Progenitor cell of endocrine pancreas (in vitro differentiated cells): ENCODE measurements at places on chromosomes 11 and 22. TPM values are rescaled to one million over a fixed set of nuclear protein-coding genes. Genes with fewer than 3 reads are reported as not detected.

The CCDC15 gene
- total RNA-seq, result 3.8 and 4.0 TPM in 2 replicates

GRCh38 chr22:30234786-30235470, 11.6 kb downstream of the LIF start:
- peaks cover 10% of the 10 kb centered on the region for H3K4me1 ChIP-seq
- H3K27ac ChIP-seq, result peak overlapping the region; percentile 34
- H3K36me3 ChIP-seq, result no peaks in the 10 kb centered on the region
- H3K4me3 ChIP-seq, result no peak overlapping the region
- DNase-seq, result no peak
- peaks cover 18% of the 10 kb centered on the region for H3K27me3 ChIP-seq

GRCh38 chr22:35564975-35565867, 24.6 kb downstream of the RASD2 start:
- DNase-seq, result no peak
- H3K4me3 ChIP-seq, result no peak overlapping the region
- no peak overlapping the region for H3K27ac ChIP-seq
- peaks cover 38% of the 10 kb centered on the region for H3K27me3 ChIP-seq

GRCh38 chr22:29867260-29867659, 15.7 kb upstream of the MTMR3 start:
- H3K27ac ChIP-seq, result no peak overlapping the region
- no peak overlapping the region for H3K4me3 ChIP-seq
- peaks cover 8% of the 10 kb centered on the region for H3K4me1 ChIP-seq
- H3K27me3 ChIP-seq, result no peaks in the 10 kb centered on the region
- no peak for DNase-seq

The C11orf91 gene
- 0.69 and 1.1 TPM in 2 replicates for total RNA-seq

DNA sequence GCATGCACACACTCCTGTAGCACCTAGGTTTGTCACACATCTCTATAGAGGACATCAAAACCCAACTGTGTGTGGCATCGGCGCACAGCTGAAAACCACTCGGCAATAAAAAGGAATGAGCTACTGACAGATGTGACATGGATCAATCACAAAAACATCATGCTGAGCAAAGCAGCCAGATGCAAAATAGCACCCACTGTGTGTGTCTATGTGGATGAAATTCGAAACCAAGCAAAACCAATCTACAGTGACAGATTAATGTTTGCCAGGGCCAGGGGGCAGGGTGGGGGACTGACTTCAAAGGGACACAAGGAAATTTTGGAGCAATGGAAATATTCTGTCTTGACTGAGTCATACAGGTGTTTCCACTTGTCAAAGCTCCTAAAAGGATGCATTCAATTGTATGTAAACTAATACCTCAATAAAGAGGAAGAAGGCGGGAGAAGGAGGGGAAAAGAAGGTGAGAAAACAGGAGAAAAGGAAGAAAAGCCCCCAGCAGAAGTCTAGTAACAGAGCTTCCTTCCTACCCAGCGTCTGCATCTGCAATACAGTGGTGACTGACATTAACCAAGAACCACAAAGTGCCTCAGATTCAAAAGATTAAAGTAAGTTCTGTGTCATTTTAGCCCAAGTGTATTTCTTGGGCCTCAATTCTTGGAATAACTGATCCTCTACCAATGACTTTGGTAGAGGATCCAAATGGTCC, 49.8 kb downstream of the PACSIN2 start:
- no peak for DNase-seq
- H3K4me3 ChIP-seq, result no peak overlapping the region
- no peaks in the 10 kb centered on the region for H3K27me3 ChIP-seq
- H3K36me3 ChIP-seq, result peaks cover 12% of the 10 kb centered on the region
- H3K27ac ChIP-seq, result peak overlapping the region; percentile 58
- H3K4me1 ChIP-seq, result peaks cover 39% of the 10 kb centered on the region

The SNAP29 gene
- 20.4 and 20.6 TPM in 2 replicates for total RNA-seq

The OR51B2 gene
- total RNA-seq, result not detected in 2 replicates

DNA sequence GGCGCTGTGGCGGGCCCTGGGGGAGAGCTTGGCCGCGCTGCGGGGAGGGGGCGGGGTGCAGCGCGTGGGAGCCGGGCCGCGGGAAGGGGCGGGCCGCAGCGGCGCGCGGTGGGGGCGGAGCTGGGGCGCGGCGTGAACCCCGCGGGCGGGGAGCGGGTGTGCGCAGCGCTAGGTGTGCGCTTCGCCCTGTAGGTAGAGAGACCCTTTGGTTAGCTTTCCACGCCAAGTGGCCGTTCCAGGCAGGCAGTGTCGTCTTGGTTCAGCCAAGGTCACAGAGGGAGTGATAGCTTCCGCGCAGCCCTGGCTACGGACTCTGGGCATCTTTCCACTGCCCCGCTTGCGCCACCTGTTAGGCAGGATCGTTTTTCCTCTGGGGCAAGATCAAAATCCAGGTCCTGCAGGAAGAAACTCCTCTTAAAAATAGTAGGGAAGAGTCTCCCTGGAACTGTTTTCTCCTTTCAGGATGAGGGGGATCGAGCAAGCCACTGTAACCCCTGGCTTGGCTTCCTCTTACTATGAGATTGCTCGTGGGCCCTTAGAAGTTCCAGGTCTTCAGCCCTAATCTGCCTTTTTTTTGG, 434 bp downstream of the BANF1 start:
- H3K36me3 ChIP-seq, result peaks cover 11% of the 10 kb centered on the region
- H3K27ac ChIP-seq, result peak overlapping the region; percentile 85
- peak overlapping the region; percentile 100 for H3K4me3 ChIP-seq
- no peak for DNase-seq
- peaks cover 18% of the 10 kb centered on the region for H3K4me1 ChIP-seq

The RASGRP2 gene
- 0.53 and 0.73 TPM in 2 replicates for total RNA-seq

GRCh38 chr22:39724857-39725256, 154.3 kb downstream of the CACNA1I start:
- no peaks in the 10 kb centered on the region for H3K36me3 ChIP-seq
- H3K4me3 ChIP-seq, result no peak overlapping the region
- H3K27ac ChIP-seq, result no peak overlapping the region
- peaks cover 28% of the 10 kb centered on the region for H3K27me3 ChIP-seq
- peaks cover 9% of the 10 kb centered on the region for H3K4me1 ChIP-seq
- no peak for DNase-seq

DNA sequence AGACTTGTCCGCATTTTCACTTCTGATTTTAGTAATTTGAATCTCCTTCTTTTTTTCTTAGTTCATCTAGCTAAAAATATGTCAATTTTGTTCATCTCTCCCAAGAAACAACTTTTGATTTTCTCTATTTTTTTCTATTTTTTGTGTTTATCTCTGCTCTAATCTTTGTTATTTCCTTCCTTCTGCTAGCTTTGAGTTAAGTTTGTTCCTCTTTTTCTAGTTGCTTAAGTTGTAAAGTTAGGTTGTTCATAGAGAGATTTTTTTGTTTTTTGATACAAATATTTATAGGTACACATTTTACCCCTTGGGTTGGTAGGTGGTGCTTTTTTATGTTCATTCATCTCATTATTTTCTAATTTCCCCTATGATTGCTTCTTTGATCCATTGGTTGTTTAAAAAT, 22.1 kb upstream of the XKR3 start:
- H3K4me1 ChIP-seq, result no peaks in the 10 kb centered on the region
- H3K27ac ChIP-seq, result no peak overlapping the region
- H3K36me3 ChIP-seq, result no peaks in the 10 kb centered on the region
- no peak for DNase-seq
- no peak overlapping the region for H3K4me3 ChIP-seq

DNA sequence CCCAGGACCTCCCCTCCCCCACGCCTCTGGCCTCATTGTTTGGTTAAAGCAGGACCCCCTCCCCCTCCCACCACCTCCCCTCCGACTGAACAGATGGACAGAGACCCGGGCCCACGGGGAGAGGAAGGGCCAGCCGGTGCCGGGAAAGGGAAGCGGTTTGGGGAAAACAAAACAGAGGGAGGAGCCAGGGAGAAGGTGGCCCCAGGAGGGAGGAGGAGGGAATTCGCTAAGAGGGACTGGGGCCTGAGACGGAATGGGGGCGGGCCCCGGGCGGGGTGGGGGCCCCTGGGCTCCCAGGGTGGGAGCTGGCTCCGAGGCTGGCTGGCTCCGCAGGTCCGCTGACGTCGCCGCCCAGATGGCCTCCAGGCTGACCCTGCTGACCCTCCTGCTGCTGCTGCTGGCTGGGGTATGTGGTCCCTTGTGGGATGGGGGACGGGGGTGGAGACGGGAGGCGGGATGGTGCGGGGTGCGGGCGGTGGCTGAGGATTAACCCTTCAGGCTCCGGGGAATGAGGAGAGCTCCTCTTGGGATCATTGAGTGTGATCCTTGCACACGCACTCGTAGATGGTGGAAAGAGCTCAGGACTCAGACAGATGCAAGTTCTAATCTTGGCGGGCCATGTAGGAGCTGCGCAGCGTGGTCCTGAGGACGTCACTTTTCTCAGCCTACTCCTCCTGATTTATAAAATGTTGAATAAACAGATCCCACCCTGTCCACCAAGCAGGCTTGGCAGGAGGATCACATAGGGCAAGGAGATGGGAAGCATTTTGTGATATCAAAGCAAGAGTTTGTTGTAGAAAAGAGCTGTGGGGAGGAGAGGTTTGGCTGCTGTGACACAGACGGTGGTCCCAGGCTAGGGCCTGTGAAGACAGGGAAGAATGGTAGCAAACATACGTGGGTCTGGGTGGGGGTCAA, 688 bp downstream of the SERPING1 start:
- H3K27me3 ChIP-seq, result no peaks in the 10 kb centered on the region
- H3K4me3 ChIP-seq, result peak overlapping the region; percentile 73
- peaks cover 32% of the 10 kb centered on the region for H3K4me1 ChIP-seq
- peaks cover 13% of the 10 kb centered on the region for H3K36me3 ChIP-seq
- H3K27ac ChIP-seq, result peak overlapping the region; percentile 97

- no peak for DNase-seq
- no peak overlapping the region for H3K4me3 ChIP-seq
- H3K27me3 ChIP-seq, result no peaks in the 10 kb centered on the region
- H3K36me3 ChIP-seq, result peaks cover 20% of the 10 kb centered on the region
Observed at GRCh38 chr22:40965936-40966725, 15.0 kb downstream of the RBX1 start.

GRCh38 chr11:66119348-66120133, 49.5 kb downstream of the PACS1 start:
- H3K4me1 ChIP-seq, result peaks cover 36% of the 10 kb centered on the region
- peak overlapping the region; percentile 79 for H3K27ac ChIP-seq
- DNase-seq, result no peak

The SLC22A8 gene
- 2.4 and 4.1 TPM in 2 replicates for total RNA-seq

DNA sequence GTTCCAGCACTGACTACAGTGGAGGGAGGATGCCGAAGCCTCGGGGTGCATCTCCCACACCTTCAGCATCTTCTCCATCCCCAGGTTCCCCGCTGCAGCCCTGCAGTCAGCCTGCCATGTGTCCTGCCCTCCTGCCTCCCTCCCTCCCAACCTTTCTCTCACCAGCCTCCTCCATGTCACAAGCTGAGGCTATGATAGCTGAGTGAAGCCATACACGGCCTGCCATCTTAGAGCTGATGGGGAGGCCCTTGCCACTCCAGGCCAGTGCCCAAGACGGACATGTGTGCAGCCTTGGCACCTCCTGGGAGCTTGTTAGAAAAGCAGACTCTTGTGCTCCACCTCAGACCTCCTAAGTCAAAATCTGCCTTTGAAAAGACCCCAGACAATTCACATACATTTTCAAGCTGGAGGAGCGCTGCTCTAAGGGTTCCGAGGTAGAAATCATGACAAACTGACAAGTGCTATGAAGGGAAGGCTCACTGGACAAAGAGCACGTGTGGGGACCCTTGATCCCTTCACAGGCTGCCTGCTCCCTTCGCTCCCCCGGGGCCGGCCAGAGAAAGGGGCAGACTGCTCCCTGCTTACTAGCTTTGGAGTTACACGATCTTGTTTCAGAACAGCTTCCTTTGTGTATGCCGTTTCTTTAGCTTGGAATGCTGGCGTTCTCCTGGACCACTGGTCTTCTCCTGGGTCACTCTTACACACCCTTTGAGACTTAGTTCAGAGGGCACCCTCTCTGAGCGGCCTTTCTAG, 123.9 kb downstream of the ST3GAL4 start:
- no peaks in the 10 kb centered on the region for H3K36me3 ChIP-seq
- no peak for DNase-seq
- no peak overlapping the region for H3K27ac ChIP-seq
- peaks cover 46% of the 10 kb centered on the region for H3K27me3 ChIP-seq
- H3K4me3 ChIP-seq, result no peak overlapping the region

DNA sequence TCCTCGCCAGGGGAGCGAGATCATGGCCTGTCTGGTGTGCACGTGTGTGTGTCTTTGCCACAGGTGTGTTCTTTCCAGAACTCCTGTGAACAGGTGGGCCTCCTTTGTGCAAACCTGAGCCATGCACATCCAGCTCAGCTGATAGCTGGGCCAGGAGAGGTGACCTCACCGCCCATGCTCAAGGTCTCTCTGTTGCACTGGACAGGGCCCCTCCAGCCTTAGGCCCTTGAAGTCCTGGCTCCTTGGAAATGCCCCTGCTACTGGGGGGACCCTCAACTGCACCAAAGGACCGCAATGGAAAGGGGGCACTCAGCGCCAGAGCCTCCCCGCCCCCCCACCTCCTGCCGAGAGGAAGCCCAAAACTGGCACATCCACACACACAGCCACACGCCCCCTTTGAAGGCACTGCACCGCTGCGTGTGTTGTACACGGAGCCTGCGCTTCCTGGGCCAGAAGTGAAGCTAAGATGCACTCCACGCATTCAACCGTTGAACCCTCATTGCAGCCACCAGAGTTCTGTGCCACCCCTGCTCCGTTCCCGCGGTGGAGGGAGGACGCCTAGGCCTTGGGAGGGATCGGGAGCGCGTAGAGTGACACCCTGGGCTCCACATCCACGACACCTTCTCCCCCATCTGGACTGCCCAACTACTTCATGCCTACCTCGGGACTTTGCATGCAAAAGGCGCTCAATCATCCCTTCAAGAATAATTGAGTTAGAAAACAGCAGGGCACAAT, 16.4 kb upstream of the IL2RB start:
- H3K27ac ChIP-seq, result no peak overlapping the region
- peaks cover 10% of the 10 kb centered on the region for H3K4me1 ChIP-seq
- H3K27me3 ChIP-seq, result peaks cover 9% of the 10 kb centered on the region
- DNase-seq, result no peak
- H3K36me3 ChIP-seq, result no peaks in the 10 kb centered on the region

GRCh38 chr11:88704485-88704884, 361.3 kb downstream of the GRM5 start:
- H3K27ac ChIP-seq, result no peak overlapping the region
- H3K36me3 ChIP-seq, result no peaks in the 10 kb centered on the region
- H3K27me3 ChIP-seq, result no peaks in the 10 kb centered on the region
- no peak for DNase-seq
- H3K4me1 ChIP-seq, result no peaks in the 10 kb centered on the region

GRCh38 chr11:1827095-1827813, 7.5 kb upstream of the SYT8 start:
- no peak overlapping the region for H3K4me3 ChIP-seq
- H3K27ac ChIP-seq, result no peak overlapping the region
- peaks cover 13% of the 10 kb centered on the region for H3K4me1 ChIP-seq
- DNase-seq, result no peak
- no peaks in the 10 kb centered on the region for H3K36me3 ChIP-seq

- no peaks in the 10 kb centered on the region for H3K27me3 ChIP-seq
- H3K36me3 ChIP-seq, result peaks cover 3% of the 10 kb centered on the region
- H3K4me1 ChIP-seq, result peaks cover 21% of the 10 kb centered on the region
- no peak for DNase-seq
- peak overlapping the region; percentile 97 for H3K4me3 ChIP-seq
Observed at GRCh38 chr22:19480173-19480568, 451 bp downstream of the CDC45 start.

- no peak overlapping the region for H3K4me3 ChIP-seq
- no peaks in the 10 kb centered on the region for H3K36me3 ChIP-seq
- no peak overlapping the region for H3K27ac ChIP-seq
- no peaks in the 10 kb centered on the region for H3K27me3 ChIP-seq
- DNase-seq, result no peak
- peaks cover 1% of the 10 kb centered on the region for H3K4me1 ChIP-seq
Observed at GRCh38 chr11:58027341-58027740, 3.4 kb upstream of the OR6Q1 start.
